Stimulated activated CD4-positive, alpha-beta T cell treated with anti-CD3 and anti-CD28 coated beads, Interleukin-15, amount 100 ng/mL, for 1 hour (primary cell): ENCODE measurements at places on chromosomes 3 and 15.

GRCh38 chr15:65414841-65415621 is 7.7 kb downstream of the IGDCC4 start:
- DNase-seq: no peak

DNA sequence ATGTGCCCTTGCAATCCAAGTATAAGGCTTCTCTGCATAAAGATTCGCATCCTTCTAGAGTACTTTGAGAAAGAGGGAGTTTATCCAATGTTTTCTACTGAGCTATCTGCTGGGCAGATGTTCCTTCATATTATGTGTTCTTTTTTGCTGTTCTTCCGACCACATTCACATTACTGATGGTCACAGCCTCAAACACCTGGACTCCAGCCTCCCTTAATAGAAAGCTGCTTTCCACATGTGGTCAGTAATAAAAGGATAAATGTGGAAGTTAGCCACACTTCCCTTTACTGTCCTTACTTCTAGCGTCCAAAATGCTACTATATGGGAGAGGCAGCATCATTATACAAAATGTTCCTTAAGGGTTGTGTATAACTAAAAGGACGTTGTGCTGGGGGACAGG is 116.9 kb downstream of the CD47 start:
- no peak for DNase-seq

DNA sequence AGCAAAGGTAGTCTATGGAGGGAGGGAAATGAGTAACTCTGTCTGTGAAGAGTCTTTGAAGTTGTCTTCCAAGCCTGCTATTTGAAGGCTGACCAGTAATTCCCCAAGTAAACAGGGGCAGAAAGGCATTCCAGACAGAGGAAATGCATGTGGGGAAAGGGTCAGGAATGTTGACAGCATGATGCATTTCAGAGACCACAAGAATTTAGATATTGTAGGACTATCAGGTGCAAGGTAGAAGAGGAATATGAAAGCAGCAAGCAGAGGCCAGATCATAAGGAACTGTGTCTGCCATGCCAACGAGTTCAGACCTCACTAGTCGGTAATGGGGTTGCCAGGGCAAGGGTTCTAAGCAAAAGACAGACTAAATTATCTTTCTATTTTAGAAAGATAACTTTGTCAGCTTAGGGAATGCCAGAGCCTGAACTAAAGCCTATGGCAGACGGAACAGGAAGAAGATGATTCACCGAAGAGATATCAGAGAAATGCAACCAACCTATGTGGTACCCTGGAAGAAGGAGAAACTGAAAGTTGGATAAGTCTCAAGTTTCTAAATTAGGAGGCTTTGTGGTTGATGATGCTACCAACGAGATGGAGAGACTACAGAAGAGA is 327.0 kb upstream of the RORA start:
- DNase-seq: no peak

- DNase-seq: no peak
These were observed 17.2 kb upstream of the ABHD10 start for GRCh38 chr3:111961461-111962164.

GRCh38 chr15:60162251-60162967 is 158.3 kb downstream of the FOXB1 start:
- no peak for DNase-seq
